Skeletal muscle cell (primary cell): ENCODE measurements at places on chromosomes 2 and 18.

DNA sequence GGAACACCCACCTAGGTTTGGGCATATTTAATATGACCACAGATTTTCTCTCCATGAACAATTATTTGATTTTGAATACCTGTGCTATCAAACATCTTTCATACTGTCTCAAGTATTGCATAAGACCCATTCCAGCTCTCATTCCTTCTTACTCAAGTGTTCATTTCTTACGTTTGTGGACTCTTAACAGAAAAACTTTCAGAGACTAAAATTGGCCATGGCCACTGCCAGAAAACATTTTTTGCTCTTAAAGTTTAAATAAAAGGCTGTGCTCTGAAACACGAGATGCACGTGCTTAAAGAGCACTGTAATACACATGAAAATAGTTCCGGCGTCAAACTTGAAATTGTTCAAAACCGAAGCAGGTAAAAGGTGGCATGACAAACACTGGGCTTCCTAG, 89.3 kb downstream of the LIMS1 start:
- no peak for DNase-seq

DNA sequence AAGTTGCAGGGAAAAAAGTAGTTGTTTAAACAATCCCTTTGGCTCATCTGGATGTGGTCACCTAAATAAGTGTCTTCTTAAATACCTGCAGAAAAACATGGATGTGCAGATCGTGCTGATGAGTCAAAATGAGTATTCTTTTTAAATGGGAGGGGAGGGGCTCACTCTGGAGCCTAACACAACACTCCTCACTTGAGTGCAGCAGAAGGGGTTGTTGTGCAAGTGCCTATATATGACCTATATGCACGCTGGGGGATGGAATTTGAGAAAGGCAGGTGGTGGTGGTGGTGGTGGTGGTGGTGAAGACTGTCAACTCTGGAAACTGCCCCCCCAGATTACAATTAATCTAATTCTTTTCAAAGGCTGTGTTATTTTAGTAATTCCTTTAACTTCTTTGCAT, 77.9 kb upstream of the FAM124B start:
- DNase-seq, result no peak

DNA sequence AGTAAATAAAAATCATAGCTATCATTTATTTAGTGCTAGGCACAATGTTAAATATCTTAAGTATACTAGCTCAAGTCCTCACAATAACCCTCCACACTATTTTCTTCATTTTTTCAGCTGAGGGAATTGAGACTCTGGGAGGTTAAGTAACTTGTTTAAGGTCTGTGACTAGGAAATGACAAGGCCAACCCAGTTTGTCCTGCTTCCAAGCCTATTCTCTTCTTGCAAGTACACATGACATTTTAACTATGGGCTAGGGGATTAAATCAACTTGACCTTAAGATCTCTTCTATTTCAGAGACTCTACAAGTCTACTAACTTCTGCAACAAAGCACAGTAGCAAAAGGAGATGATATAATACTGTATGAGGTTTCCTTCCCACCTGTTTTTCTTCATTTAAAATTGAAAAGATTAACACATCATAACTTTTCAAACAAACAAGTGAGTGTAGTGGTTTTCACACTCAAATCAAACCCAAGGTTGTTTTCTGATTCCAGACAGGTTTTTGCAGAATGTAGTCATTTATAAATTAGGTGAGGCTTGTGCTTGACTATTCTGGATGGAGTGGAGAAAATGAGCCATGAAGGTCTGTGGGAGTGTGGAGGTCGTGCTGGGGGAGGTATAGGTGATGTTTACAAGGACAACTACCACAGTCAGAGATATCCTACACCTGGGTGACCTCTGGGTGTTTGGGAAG, 57.0 kb downstream of the CD28 start:
- DNase-seq, result no peak

- no peak for DNase-seq
Observed at GRCh38 chr2:6493669-6494068, 372.0 kb downstream of the CMPK2 start.

GRCh38 chr2:119111115-119111975, 47.2 kb downstream of the C1QL2 start:
- DNase-seq, result no peak

DNA sequence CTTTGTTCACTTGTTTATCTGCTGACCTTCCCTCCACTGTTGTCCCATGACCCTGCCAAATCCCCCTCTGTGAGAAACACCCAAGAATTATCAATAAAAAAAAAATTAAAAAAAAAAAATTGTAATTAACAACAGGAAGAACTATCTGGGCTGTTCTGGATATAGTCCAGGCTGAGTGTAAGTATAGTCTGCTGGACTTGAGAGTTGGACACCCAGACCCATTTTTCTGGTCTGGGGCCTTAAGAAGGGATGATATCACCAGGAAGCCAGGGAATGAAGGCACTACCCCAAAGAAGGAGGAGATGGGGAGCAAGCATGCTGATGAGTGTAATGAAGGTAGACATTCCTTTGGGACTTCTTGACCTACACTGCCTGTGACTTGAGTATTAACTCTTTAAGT, 72.1 kb upstream of the ZFP36L2 start:
- DNase-seq, result no peak

DNA sequence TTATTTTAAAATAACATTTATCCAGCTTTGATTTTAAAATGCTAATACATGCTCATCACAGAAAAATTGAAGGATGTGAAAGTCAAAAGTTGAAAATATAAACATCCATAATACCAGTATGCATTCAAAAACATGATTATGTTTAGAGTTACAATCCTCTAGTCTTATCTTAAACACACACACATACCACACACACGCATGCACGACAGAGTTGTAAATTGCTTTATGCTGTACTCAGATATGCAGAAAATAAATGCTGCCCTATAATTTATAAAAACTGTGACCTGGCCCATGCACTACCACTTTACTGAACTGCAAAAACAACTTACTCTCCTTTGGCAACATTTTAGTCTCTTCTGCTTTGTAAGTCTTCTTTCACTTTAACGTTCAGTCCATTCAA, 793.0 kb upstream of the FANCL start:
- no peak for DNase-seq

DNA sequence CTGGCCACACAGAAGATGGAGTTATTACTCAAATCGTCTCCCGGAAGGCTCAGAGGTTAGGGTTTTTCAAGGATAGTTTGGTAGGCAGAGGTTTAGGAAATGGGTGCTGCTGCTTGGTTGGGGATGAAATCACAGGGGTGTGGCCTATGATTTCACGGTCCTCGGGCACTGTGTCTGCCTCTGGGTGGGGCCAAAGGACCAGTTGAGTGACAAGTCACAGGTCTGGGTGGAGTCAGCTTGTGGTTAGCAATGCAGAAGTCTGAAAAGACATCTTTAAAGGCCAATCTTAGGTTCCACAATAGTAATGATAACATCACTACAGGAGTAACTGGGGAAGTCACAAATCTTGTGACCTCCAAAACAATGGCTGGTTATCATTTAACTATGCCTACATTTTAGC, 387.8 kb downstream of the ZNF521 start:
- DNase-seq, result no peak

DNA sequence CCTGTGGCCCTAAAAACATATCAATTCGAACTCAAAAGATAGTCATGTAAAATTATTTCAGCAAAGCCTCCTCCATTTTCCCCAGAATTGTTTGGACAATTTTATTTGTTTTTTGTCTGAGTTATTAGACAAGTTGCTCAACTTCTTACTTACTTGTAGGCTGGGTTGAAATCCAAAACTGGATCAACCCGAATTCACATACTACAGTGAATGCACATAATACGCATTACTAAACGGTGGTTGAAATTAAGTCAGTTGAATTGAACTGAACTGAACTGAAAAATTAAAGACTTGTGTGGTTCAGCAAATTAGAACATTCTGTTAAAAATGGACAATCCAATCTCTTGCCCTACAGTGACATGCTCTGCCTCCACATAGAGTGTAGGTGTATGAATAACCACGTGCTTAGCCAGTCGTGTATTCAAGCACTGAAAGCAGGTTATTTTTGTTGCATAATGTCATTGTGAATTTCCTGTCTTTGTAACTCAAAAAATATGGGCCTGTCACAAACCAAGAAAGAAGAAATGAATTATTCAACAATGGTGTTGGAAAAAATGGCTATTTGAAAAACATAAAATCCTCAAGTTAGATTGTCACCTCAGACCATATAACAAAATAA, 441.0 kb downstream of the TXNL1 start:
- no peak for DNase-seq
